ENCODE measurements at places on chromosomes 4 and X.

DNA sequence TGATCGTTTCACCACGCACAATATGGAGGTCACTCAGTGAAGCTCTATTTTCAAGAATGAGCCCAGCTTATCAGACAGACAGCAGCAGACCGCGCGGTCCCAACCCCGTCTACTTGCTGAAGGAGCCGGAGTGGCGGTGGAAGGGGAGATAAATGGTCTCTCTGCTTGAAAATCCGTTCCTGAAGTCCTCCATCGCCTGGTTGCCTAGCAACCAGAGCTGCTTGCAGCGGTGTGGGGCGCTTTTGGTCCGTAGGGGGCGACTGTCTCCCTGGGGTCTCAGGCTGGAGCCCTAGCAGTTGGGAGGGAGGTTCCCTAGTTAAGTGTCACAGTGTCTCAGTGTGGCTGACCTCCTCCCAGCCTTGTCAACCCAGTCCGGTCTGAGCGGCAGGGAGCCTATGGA lies 8.3 kb upstream of the DLG3 start:
- no peak for DNase-seq

DNA sequence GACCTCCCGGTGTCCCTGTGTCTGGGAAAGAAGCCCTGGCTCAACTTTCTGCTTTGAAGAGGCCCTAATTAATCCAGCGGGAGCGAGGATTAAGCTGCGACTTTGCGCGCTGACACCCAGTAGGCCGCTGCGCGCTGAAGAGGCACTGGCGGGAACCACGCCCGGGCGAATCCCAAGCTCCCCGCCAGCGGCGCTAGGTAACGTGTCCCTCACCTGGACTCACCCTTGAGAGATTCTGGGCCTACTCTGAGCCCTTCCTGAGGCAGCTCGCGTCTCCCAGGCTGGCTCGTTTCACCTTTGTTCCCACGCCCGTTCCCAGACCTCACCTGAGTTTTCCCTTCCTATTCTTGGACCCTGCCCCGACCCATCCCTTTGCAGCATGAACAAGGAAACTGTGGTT lies 616 bp upstream of the KLHL34 start:
- DNase-seq, result no peak

DNA sequence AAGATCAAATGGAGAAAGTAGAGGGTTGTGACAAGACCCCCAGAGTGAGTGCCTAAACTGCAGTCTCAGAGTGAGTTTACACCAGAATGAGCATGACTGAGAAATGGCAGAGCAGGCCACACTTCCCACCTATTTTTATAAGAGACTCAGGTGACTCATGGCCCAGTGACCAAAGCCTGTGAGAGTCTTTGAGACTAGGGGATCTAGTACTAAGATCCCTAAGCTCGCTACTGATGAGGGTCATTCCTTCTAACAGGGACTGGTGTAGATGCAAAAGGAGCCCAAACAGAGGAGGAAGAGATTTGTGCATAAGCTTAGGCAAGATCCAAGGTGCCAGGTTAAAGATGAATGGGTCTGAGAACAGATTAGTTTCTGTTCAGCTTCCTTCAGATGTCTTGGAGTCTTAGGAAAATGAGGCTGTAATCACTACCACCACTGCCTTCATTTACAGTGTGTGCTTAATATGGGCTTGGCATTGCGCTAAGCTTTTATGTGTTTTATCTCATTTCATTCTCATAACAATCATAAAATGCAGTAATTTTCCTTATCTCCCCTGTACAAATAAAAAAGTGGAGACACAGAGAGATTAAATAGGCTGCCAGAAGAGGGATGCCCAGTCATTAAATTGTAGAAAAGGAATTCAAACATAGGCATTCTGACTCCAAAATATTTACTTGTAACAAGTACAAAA lies 62.8 kb downstream of the RWDD4 start:
- DNase-seq, result no peak

GRCh38 chrX:143500751-143501150 lies 16.5 kb downstream of the SPANXN3 start:
- no peak for DNase-seq

- no peak for DNase-seq
Observed at GRCh38 chrX:9846631-9847030, 60.4 kb downstream of the SHROOM2 start.

- no peak for DNase-seq
Observed at GRCh38 chrX:42943051-42943974, 165.3 kb upstream of the PPP1R2C start.

DNA sequence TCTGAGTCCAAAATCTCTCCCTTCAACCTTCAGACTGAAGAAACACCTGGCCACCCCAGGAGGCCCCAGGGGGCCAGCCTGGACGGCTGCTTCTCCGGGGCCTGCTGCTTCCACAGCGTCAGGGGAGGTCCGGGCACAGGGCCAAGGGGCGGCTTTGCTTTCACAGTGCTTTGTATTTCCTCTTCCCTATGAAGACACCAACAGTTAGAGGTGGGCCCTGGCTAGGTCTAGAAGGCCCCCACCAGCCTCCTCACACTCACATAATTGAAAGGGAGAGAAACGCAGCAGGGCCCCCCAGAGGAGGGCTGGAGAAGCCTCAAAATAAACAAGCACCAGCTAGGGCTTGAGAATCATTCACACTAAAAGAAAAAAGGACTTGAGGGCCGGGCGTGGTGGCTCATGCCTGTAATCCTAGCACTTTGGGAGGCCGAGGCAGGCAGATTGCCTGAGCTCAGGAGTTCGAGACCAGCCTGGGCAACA lies 17.8 kb downstream of the SCD5 start:
- DNase-seq, result peak; percentile 73

GRCh38 chr4:107845681-107846080 lies 20.9 kb downstream of the SGMS2 start:
- no peak for DNase-seq

- DNase-seq, result peak; percentile 68
Observed at GRCh38 chrX:135707880-135708279, 5.6 kb upstream of the CT45A1 start.

DNA sequence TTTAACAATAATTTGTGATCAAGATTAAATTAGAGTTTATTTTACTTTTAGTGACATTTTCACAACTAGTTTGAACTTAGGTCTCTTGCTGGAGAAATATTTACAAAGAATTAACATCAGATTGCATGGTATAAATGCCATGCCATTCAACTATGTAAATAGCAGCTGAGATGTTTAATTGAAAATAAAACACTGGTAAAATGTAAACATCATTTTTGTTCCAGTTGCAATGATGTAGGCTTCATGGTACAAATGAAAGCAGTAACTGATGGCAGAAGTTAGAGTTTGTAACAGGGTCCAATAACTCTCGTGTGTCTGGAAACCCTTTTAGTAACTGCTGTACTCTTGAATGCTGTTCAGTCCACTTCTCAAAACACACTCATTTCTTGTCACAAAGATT lies 43.7 kb upstream of the HAND2 start:
- no peak for DNase-seq

- peak; percentile 26 for DNase-seq
Observed at GRCh38 chrX:41137589-41137988, 52.3 kb downstream of the USP9X start.

DNA sequence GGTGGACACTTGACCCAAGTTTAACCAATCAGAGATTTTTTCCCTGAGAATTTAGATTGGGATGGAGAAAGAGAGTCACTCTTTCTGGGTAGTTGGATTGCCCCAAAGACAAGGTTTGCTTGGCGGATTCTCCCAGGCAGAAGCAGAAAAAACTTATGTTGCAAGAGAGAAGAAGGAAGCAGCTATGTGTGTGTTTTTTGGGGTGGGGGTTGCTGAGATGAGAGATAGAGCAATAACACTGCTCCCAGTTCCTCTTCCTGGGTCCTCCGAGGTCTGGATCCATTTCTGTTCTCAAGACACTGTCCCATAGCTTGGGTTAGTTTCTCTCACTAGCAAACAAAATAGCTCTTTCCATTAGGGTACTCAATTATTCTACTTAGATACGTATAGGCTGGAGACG lies 222.1 kb downstream of the STIM2 start:
- no peak for DNase-seq

DNA sequence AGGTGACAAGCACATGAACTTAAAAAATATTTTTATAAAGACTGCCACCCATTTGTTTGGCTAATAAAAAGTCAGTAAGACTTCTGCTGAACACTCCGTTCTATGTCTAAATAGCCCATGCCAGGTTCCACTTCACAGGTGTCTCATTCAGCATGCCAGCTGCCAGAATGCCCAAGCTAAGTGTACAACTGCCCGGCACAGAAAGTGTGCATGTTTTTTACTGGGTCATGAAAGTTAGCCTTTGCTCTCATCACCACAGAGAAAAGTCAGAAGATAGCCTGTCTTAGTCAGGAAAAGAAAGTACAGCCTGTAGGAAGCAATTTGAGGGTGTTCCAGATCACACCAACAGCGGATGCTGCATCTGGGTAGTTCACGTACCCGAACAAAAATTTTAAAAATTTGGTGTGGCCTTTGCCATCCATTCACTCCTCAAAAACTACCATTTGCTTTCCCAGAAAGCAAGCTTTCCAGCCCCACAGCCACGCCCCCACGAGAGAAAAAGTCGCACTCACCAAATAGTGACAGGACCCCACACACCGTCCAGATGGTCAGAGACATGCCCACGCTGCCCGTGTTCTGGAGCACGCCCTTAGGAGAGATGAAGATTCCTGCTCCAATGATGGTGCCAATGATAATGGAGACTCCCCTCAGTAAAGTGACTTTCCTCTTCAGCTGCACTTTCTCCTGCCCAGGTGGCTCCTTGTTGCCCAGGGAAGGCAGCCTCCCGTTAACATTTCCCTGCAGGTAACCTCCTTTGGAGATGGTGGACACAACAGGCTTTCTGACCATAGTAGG lies 671 bp downstream of the SLC7A11 start:
- peak; percentile 15 for DNase-seq

DNA sequence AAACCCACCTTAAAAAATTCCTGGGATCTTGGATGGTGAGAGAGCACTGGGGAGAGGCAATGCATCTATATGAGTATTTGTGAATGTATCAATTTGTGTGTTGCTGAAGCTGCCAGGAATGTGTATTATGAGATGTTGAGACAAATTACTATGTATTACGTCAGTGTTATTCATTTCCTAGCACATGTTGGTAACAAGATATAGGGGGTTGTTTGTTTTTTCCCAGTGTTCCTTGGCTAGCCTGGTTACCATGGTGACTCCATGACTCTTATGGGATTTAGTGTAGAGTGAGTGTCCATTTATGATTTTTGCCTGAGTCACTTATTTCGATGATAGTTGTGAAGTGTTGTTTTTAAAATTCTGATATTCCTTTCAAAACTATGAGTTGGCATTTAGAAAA lies 65.6 kb downstream of the RAB40A start:
- DNase-seq, result no peak

DNA sequence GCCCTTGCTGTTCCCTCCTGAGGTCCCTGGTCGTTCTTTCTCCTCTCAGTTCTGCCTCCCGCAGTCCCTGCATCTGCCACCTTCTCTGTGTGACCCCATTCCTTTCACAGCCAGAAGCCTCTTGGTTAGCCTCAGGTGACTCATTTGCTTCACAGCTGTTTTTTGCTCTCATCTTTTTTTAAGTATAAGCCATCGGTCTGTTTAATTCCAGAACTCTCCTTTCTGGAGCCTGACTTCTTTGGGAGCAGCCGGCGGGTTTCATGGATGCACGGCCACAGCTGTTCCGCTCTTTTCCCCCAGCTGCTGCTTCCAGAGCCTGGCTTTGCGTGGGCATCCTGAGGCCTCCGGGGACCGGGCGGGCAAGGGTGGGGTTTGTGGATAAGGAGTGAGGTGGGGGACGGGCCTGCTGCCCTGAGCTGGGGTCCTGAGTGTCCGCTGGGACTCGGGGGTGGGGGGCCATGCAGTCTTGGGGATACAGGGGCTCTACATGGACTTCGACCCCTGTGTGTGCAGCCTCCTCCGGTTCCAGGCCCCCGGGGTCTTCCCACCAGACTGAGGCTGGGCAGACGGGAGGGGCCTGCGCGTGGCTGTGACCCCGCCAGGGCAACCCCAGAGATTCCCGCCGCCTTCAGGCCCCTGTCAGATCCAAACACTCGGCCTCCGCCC lies 46.7 kb downstream of the PCGF3 start:
- no peak for DNase-seq

DNA sequence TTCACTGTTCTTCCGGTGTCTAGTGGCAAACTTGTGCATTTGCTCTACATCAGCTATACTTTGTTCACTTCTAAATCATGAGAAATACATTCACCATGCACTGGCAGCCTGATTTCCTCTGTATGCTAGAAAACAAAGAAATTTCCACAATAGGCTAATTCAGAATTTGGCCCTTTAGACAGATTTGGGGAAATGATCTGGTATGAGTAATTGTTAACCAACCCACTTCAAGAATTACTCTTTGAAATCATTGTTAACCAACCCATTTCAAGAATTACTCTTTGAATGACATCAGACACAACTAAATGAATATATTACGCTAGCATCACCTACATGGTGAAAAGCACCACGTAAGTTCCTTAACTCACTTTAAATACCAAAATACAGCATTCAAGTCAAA lies 14.6 kb downstream of the APBB2 start:
- no peak for DNase-seq

DNA sequence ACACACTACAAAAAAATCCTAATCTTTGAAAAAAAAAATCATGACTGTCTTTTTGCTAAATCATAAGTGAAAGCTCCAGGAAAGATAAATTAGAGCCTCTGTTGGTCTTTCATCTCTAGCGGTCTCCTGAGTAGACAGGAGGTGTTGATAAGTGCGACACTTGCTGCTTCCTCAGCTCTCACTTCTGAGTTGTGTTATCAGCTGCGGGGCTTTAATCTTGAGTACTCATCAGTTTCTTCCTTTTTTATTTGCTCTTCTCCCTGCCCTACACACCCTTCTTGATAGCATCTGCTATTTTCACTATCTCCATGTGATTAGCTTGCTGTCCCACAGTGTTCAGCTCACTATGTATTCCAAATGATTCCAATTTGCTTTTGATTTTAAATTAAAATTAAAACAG lies 1449.2 kb downstream of the C4orf33 start:
- no peak for DNase-seq

- no peak for DNase-seq
Observed at GRCh38 chrX:44698357-44698756, 145.5 kb upstream of the DUSP21 start.

- DNase-seq, result peak; percentile 12
Observed at GRCh38 chr4:86831262-86832130, 17.7 kb downstream of the SLC10A6 start.

All from suppressor macrophage (primary cell).